Ammon's horn (tissue), 1 donor: ENCODE measurements at places on chromosomes 12 and 14.

GRCh38 chr12:69107541-69107940 lies 131.8 kb upstream of the CPSF6 start:
- DNase-seq: no peak

GRCh38 chr12:97912943-97913342 lies 450.3 kb downstream of the RMST start:
- no peak for DNase-seq

DNA sequence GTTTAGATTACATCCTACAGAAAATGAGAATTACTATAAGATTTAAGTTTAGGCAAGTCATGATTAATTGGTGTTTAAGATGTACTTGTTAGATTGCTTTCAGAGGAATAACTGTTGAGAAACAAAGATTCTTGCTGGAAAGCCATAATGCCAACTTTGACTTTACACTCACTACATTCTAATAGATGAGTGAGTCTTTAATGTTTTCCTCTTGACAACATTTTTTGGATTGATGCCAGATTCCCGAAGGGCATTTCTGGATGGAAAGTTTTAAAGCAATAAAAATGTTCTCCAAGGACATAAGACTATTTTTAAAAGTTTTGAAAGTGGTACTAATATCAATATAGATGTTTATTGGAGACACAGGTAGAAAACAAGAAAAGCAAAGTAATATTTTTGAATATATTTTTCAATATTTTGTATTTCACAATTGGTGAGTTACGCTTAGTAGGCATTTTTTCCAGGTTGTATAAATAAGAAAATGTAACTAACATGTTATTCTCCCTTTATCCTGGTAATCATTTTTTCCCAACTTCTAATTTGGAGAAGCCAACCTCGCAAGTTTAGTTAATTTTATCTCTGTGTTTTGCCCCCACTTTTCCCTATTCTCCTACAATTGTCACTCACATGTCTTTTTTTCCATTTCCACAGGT lies 307.3 kb downstream of the CEP128 start:
- DNase-seq: no peak

- DNase-seq: no peak
Observed at GRCh38 chr12:89417246-89417977, 65.1 kb upstream of the DUSP6 start.

- no peak for DNase-seq
Observed at GRCh38 chr14:76998910-76999309, 29.6 kb downstream of the IRF2BPL start.

DNA sequence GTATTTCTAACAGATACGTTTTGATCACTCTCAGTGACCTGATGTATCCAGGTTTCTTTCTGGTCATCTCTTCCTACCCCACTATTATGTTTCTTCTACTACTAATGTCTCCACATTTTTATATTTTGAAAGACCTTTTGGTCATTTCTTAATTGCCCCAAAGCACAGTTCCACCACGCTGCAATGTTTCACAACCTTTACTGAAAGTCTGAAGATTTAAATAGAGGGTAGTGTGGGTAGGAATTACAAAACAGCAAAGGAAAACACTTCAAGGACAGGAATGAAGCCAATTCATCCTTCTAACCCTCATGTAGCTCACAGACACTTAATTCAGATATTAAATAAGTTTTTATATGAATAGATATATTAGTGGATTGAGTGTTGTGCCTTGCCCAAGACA lies 36.1 kb upstream of the SLC16A7 start:
- DNase-seq: no peak

GRCh38 chr12:68450947-68451260 lies 118.7 kb upstream of the MDM1 start:
- no peak for DNase-seq

DNA sequence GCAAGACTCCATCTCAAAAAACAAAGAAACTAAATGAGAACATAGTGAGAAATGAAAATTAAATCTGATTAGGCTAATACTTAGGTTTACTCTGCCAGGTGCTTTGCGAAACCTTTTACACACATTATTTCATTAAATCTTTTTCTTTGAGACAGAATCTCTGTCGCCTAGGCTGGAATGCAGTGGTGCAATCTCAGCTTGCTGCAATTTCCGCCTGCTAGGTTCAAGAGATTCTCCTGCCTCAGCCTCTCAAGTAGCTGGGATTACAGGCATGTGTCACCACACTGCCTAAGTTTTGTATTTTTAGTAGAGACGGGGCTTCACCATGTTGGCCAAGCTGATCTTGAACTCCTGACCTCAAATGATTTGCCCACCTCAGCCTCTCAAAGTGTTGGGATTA lies 21.9 kb upstream of the EEA1 start:
- DNase-seq: no peak

DNA sequence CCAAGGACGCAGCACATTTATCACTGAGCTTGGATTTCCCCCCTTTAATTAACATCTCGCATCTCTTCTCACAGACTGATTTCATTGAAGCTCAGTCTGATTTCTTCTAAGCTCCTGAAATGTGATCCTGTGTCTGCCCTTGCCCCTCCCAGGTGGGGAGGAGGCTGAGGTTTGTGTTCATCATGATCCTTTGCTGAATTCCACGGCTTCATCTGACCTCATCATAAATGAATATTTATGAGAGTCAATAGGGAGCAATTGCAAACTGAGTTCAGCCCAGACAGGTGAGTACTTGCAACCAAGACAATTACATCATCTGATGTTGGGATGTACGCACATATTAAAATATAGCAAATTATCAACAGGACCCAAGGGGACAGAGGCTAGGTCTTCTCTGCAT lies 72.4 kb downstream of the MAP1LC3B2 start:
- DNase-seq: no peak

GRCh38 chr12:94815958-94816357 lies 165.6 kb upstream of the TMCC3 start:
- DNase-seq: no peak

- no peak for DNase-seq
Observed at GRCh38 chr14:58109744-58110143, 42.3 kb downstream of the ARMH4 start.

DNA sequence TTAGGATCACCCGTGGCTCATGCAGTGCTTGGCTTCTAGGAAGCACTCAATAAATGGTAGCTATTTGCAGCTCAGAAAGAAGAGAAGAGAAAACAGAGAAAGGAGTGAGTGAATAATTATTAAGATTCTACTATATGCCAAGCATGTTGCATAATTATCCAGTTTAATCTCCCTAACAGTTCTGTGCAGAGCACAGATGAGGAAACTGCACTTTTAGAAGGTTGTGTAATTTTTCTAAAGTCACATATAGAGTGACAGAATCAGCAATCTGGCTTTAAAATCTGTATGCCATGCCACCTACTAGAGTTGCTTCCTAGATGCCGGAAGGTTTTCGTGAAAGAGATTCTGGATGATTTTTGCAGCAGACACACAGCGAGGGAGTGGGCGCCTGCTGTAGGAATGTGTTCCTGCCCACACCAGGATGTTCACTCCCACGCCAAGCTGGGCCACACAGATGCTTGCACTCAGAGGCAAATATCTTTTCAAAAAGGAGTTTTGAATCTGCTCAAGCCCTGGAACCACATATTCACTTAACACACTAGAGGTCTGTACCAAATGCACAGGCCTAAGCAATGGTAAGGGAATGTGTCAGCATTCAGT lies 50.2 kb upstream of the SMCO2 start:
- DNase-seq: peak; percentile 72

GRCh38 chr12:22518998-22519397 lies 25.3 kb downstream of the C2CD5 start:
- DNase-seq: no peak

DNA sequence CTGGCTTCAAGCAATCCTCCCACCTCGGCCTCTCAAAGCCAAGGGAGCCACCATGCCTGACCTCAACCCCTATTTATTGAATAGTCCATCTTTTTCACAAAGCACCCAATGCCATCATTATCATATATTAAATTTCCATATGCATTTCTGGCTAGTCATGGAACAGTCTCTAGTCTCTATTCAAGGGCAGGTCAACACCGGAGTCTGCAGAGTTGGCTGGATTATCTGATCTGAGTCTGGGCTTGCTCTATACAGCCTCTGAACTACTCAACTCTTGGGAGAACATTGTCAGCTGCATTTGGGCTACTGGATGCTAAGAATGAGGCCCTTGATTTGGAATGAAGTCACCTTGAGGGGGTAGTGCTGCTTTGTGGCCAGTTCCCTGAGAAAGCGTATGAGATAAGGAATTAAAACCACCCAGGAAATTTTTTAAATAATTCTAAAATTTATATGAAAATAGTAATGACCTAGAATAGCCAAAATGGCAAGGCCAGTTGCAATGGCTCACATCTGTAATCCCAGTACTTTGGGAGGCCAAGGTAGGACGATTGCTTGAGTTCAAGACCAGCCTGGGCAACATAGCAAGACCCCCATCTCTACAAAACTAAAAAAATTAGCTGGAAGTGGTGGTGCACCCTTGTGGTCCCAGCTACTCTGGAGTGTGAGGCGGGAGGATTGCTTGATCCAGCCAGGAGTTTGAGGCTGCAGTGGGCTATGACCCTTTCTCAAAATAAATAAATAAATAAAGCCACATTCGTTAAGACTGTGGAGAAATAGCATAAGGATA lies 6.9 kb upstream of the NAA25 start:
- no peak for DNase-seq

GRCh38 chr12:39771456-39771855 lies 151.9 kb upstream of the ABCD2 start:
- no peak for DNase-seq

DNA sequence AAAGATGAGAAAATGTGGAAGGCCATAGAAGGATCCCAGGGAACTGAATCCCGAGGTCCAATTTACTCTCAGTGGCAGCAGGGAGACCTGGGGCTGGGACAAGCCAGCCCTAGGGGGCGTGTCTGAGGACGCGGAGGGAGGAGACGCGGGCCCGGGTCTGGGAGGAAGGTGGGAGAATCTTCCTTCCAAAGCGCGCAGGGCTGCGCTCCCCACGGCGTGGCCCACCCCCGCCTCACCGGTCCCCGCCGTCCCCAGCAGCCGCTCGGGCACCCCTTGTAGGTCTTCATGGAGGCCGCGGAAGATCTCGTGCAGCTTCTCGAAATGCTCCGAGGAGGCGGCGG lies 323 bp downstream of the VTI1B start:
- DNase-seq: peak; percentile 77

DNA sequence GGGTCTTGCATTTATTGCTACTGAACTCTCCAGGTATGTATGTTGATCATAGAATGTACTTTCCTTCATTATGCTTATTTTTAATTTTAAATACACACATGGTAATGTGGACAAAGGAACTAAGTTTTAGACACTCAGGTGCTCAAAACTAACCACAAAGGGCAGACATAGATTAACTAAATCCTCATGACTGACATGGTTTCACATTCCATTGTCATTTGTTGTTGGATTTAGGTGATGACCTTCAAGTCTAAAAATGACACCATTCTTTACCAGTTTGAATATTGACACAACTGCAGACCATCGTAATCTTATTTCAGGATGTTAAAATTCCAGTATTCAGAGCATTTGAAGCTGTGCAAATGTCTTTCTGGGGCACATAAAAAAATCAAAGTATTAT lies 128.4 kb downstream of the BBS10 start:
- DNase-seq: no peak

DNA sequence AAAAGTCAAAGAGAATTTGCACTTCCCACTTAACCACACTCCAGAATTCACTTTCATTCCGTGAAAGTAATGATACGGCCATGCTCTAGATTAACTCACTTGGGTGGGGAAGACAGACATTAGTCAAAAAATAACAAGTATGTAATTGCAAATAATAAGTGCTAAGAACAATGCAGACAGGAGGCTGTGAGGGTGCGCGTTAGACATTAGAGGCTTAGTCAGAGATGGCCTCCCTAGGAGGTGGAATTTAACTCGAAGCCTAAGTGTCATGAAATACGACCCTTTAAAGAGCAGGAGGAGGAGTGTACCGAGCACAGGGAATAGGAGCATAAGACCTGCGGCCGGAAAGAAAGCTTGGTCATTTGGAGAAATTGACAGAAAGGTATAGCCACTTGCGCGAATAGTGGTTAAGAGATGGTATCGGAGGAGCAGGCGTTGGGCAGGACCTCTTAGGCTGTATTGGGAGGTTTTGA lies 628 bp downstream of the SNRPF start:
- peak; percentile 6 for DNase-seq

DNA sequence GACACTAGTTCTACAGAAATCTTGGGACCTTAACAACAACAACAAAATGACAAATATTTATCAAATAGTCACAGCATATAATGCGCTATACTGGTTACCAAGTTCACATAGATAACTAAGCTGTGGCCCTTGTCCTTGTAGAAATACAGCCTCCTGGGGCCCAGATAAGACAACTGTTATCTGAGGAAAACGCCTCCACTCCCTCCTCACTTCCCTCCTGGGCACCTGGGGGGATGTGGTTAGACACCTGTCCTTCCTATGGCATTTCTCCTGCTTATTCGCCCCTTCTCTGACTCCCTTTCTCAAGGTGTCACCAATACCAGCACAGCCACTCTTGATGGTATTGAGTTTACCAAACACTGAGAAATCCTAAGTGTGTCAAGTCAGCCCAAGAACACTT lies 419.4 kb downstream of the RAD51B start:
- DNase-seq: no peak

GRCh38 chr12:41899577-41899976 lies 245.1 kb downstream of the GXYLT1 start:
- no peak for DNase-seq

DNA sequence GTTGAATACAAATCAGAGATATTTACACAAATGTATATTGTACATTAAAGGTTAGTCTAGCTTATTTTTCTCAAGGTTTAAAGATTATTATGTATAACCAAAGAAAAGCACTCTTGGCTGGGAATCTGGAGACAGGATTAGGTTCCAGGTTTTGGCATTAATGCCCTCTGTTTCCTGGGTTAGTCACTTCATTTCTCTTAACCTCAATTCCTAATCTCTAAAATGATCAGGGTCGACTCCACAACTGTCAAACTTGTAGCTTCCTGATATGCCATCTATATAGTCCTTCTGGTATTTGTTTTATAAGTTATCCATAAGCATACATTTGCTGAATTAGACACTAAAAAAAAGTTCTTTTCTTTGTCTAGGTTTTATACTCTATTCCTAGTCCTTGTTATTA lies 2.6 kb downstream of the ITPR2 start:
- no peak for DNase-seq

GRCh38 chr14:103886304-103887169 lies 39.2 kb upstream of the PPP1R13B start:
- DNase-seq: no peak

DNA sequence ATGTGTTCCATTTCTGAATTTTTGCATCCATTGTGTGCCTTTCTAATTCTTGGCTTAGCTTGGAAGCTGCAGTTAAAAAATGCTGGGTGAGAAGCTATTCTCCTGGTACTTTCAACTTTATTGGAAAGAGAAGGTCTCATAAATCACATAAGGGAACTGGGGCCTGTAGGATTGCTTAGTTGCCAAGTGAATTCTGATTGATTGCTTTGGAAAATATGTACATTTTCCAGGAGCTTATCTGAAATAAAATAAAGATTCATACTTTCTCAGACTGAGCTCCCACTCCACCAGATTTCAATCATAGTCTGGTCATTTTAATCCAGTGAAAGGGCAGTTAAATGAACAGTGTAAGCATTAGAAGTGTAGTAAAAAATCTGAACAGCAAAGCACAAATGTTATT lies 50.0 kb upstream of the PRICKLE1 start:
- no peak for DNase-seq
